ENCODE measurements at places on chromosomes 12 and 14.

DNA sequence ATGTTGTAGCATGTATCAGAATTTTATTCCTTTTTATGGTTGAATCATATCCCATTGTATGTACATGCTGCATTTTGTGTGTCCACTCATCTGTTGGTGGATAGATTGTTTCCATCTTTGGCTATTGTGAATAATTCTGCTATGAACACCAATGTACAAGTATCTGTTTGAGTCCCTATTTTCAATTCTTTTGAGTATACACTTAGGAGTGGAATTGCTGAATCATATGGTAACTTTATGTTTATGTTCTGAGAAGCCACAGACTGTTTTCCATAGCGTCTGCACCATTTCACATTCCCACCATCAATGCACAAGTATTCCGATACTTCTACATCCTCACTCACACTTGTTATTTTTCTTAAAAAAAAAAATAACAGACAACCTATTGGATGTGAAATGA lies 91.5 kb downstream of the ARF6 start:
- no peak for DNase-seq

- DNase-seq: no peak
Observed at GRCh38 chr12:104886418-104887401, 71.4 kb downstream of the SLC41A2 start.

DNA sequence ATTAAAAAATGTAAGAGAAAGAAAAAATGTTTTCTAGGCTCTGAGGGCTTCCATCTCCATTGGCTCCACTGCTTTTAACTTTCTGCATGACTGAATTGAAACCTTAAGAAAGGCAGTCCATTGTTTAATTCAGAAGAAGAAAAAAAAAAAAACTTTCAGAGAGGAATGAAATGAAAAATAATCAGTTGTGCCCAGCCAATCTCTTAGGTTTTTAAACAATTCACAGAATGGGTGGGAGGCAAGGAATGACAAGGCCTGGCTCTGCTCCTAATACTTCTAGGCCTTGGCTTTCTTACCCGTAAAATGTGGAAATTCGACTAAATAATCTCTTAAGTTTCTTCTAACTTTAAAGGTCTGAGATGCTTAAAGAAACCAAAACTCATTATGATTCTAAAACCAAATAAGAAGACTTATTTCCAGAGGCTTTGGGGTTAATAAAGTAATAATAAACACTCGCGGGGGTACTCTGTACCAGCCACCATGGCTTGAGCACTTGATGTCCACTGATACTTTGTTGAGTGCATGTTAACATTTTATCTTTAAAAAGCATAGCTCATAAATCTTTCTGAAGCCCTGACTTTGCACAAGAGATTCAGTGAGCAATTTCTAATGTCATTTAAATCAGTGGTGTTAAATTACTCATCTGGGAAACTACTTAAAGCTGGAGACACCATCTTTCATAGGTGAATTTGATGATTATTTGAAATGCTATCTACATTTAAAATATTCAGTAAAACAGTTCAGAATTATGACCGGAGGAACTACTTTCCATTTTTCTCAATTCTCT lies 49.6 kb downstream of the STON2 start:
- no peak for DNase-seq

DNA sequence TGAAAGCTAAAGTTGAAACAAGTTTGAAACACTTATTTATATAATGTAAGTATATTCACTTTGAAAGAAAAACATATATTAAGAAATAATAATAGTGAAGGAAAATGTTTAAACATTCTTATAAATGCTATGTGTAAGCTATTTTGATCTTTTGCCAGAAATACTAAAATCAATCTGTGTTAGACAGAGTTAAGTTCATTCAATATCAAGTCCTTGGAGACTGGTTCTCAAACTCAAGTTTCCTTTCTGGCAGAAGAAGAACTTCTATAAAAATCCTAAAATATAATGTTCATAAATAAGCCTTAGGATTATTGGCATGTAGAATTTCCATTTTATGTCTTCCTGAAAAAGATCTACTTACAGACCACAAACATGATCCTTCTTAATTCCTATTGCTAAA lies 45.3 kb downstream of the TAOK3 start:
- no peak for DNase-seq

DNA sequence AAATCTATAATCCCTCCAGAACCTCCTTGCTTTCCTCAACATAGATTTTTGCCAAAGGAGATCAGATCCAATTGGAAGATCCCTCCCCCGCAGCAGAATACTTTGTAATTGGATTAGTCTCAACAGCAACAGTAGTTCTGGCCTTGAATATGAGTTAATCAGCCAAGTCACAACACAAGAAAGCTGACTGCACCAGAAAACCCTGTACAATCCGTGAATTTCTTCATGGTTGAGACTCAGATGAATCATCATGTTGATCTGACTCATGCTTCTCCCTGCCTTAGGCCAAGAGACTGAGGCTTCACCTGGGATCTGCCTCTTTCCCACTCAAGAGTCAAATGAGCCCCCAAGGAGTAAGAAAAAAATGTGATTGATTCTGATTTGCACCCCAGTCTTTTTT lies 3.0 kb upstream of the METTL17 start:
- DNase-seq: no peak

DNA sequence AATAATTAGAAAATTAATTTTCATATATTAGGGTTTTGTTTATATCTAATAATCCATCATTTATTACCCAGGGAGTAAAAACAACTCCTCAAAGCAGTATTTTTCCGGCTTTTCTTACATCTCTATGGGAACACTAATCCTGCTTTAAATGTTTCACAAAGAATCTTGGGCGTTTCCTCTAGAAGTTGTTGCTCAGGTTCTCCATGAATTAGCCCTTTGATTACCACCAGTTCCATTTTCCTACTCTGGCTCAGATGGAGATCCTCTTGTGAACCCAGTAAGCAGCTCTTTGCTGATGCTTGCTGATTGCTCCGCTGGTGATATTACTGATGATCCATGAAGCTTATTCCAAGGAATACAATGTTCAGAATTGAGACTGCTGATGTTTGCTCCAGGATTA lies 78.5 kb upstream of the PKP2 start:
- no peak for DNase-seq

DNA sequence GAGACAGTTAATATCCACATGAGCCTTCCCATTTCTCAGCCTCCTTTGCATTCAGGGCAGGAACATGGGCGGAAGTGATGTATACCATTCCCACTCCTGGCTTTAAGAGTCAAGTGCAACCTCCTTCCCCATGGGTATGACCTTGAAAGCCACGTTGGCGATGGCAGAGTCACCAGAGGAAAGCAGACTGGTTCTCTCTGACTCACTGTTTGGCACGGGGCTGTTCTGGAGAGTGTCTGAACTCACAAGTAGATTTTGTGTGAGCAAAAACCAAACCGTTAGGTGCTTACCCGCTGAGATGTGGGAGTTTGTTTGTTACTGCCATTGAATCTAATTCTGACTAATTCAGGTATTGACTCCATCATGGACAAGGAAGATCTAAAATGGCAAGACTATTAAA lies 36.7 kb upstream of the PZP start:
- no peak for DNase-seq

- DNase-seq: no peak
Observed at GRCh38 chr12:53738406-53739213, 11.4 kb upstream of the CALCOCO1 start.

GRCh38 chr12:127126260-127126628 lies 1140.7 kb upstream of the TMEM132C start:
- DNase-seq: no peak

- no peak for DNase-seq
Observed at GRCh38 chr14:67525389-67525788, 7.7 kb upstream of the PLEKHH1 start.

DNA sequence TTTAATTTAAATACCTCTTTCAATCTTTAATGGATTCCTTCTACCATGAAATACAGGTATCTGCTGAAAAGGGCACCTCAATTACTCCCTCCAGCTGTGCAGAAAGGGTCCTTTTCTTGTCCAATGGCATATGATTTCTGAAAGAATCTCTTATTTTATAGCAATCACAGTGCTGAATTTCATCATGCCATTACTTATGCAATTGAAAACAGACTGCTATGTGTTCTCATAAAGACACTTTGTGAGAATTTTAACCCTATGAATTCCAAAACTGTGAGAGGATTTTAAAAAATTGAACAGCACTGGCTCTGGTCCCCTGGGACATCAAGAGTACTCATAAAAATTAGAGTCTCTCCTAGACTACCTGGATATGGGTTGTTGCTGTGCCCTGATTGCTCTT lies 45.9 kb upstream of the CNOT2 start:
- DNase-seq: no peak

- no peak for DNase-seq
Observed at GRCh38 chr12:2052826-2053678, at the start of gene CACNA1C. TSS of gene CACNA1C (plus strand) at chr12:2052987. CDS start at chr12:2053563, 576 bp downstream.

- DNase-seq: no peak
Observed at GRCh38 chr14:94643316-94644101, 31.3 kb downstream of the SERPINA3 start.

DNA sequence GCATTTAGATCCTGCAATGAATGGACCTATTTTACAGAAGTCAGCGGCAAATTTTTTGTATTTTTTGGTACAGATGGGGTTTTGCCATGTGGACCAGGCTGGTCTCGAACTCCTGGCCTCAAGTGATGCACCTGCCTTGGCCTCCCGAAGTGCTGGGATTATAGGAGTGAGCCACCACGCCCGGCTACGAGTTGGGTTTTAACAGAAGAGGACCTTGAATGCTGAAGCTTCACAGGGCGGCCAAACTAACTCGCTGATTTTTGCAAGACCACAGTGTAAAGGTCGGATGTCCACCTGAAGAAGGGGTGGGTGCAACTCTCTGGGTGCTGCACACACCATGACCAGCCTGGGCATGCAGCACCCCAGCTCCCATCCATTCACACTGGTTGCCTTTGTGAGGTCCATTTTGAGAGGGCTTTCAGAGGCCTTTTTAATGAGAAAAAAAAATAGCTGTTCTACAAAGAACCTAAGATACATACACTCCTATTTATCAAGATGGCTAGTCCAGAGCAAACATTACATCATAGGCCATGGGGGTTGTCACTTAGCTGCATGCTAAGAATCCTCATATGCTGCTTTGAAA lies 21.6 kb upstream of the CDK2AP1 start:
- DNase-seq: no peak

DNA sequence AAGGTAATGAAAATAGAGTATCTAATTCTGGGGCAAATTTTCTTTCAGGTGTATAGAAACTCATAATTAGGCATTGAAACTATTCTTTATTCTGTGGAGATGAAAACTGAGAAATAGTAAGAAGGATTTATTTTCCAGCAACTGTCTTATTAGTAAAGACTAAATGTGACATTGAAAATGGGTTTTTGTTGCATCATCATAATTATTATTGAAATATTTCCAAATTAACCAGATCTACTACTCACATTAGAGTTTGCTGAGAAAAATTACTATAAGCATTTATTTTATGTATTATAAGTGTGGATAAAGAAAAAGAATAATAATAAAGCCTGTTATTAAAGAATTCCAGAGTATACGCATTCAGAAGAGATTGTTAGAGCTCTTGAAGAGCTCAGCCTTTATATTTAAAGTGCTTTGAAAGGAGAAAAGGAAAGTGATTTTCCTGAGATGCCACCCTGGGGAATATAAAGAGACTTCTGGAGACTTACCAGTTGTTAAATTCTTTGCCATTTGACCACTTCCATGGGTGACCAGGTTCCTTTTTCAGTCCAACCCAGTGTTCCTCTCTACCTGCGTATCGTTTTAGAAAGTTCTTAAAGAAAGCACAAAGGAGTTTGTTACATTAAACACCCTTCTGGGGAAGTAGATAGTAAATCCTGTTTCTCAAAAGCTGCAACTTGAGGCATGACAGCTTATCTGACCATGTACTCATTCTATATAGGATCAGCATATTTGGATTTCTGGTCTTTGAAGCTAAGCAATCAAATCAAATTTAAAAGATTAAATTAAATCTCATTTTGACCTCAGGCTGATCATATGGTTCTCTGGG lies 6.4 kb downstream of the CD69 start:
- DNase-seq: no peak

- DNase-seq: no peak
Observed at GRCh38 chr12:117227000-117227653, 36.9 kb upstream of the FBXO21 start.

DNA sequence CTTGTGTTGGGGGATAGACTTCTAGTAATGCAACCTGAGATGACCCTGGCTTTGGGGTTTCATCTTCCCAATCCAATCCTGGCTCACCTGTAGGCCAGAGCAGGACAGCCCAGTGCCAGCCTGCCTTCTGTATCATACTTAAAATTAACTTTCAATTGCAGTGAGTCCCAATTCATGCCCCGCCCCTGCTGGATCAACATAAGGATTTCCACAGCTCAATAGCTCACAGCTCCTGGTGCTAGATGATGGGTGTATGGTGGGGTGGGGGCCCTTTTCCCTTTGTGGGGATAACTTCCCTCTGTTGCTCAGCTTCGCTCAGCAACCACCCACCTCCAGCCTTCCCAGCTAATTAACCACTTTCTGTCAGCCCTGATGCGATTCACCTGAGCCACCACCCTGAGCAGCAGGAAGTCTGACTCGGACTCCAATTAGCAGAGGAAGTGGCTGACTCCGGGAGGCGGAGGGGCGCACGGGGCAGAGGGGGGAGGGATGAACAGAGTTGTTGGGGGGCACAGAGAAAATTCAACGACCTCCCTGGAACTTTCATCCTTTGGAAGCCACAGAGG lies 24.3 kb upstream of the CHGA start:
- no peak for DNase-seq

DNA sequence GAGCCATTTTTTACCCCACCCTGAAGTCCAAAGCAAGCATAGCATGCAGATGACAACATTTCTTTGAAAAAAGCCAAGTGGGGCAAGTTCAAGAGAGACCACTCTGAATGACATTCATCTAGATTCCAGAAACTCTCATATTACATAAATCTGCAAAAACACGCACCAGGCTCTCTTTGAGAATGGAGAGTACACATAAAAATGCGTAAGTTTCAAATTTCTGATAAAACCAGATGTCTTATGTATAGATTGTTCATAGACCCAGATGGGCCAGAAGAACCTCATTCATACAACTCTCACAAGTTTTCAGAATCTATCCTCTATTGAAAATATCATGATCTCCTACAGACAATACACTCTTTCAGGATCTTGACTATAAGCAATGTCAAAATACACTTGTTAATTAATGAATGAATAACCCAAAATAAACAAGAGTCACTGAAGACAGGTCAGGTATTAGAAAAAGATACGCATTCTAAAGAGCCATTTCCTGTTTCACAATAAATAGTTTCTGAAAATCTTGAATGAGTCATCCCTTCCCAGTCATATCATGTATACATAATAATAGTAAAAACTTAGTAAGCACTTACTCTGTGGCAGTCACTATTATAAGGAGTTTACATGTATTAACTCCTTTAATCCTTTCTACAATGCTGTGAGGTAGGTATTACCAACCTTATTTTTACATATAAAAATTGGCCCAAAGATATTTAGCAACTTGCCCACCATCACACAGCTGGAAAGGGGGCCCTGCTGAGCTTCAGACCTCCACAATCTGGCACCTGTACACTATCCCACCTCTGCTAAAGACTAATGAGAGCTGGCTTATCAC lies 72.0 kb downstream of the PPP2R5E start:
- DNase-seq: no peak

All from stimulated activated CD8-positive, alpha-beta memory T cell treated with anti-CD3 and anti-CD28 coated beads, Interleukin-15, amount 100 ng/mL, for 1 hour (primary cell).